ENCODE measurements at places on chromosomes 3 and 15.

- DNase-seq = no peak
Observed at GRCh38 chr15:77992356-77993222, 84.9 kb downstream of the TBC1D2B start.

GRCh38 chr15:71791975-71792374 lies 18.4 kb upstream of the NR2E3 start:
- DNase-seq = no peak

GRCh38 chr3:25677121-25677520 lies 12.4 kb upstream of the TOP2B start:
- DNase-seq = no peak

DNA sequence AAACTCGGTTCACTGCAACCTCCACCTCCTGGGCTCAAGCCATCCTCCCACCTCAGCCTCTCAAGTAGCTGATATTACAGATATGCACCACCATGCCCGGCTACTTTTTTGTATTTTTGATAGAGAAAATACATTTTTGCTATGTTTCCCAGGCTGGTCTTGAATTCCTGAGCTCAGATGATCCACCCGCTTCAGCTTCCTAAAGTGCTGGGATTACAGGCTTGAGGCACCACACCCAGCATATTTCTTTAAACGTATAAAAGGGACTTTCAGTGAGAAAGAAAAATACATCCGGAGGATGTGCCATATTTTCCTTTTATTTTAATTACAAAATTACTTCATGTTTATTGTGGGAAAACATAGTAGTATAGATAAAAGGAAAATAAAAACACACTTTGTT lies 55.2 kb downstream of the RPL39L start:
- DNase-seq = no peak

GRCh38 chr3:187694801-187695200 lies 7.6 kb downstream of the RTP2 start:
- DNase-seq = no peak

DNA sequence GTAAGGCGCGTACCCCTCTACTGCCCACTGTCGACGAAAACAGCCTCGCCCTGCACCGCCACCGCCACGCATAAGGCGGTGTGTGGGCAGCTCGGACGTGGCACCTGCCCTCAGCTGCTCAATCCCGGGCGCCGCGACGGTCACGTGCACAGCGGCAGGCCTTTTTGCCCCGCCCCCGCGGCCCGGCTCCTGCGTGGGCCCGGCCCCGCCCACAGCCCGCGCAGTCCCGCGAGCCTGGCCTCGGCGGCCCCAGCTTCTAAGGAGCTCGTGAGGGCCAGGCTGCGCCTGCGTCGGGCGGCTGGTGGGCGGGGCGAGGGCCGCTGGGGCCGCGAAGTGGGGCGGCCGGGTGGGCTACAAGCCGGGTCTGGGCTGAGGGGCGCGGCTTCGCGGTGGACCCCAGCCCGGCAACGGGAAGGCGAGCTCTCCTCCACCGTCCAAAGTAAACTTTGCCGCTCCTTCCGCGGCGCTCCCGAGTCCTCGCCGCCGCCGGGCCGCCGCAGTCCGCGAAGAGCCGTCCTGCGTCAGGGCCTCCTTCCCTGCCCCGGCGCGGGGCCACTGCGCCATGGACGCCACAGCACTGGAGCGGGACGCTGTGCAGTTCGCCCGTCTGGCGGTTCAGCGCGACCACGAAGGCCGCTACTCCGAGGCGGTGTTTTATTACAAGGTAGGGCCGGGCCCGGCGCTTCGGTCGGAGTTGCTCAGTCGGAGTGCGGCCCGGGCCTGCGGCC lies at the start of gene CAPN7:
Gene CAPN7, plus strand, starts transcription at position 313 of the 728 bp plus-strand sequence. Its CDS starts 250 bp downstream, at position 563.
- peak; percentile 96 for DNase-seq

DNA sequence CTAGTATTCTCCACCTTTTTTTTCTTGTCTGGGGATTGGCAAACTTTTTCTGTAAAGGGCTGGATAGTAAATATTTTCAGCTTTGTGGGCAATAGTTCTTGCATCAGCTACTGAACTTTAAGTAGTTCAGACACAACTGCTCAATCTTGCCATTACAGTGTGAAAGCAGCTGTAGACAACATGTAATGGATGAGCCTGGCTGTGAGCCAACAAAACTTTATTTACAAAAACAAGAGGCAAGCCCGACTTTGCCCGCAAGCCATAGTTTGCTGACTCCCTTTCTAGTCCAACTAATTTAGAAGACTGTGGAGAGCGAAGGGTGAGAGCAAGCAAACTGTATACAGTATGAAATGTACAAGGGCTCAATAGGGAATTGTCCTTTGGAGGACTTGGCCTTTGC lies 6.2 kb downstream of the FRMD4B start:
- DNase-seq = no peak

DNA sequence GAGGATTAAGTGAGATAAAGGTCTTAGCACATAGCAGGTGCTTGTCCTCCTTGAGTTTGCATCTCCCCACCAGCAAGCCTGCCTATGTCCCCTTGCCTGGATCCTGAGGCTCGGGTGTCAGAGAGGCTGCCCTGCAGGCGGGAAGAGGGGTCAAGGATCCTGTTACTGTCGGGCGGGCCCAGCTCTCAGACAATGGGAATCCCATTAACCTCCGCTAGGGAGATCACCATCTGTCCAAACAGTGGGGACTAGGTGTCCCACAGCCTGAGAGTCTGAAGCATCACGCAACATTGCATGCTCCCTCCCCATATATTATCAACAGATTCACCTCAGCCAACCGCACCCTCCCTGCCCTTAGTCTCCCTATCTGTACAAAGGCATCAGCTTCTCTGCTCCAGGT lies 151.4 kb downstream of the FBLN2 start:
- DNase-seq = no peak

Data from activated T-cell treated with anti-CD3 and anti-CD28 coated beads, Interleukin-2, amount 50 U/mL, for 48 hours (primary cell).